ENCODE measurements at places on chromosomes 3 and 15.
A peak's percentile ranks its signal among the peaks of the same experiment; 100 is the strongest.

DNA sequence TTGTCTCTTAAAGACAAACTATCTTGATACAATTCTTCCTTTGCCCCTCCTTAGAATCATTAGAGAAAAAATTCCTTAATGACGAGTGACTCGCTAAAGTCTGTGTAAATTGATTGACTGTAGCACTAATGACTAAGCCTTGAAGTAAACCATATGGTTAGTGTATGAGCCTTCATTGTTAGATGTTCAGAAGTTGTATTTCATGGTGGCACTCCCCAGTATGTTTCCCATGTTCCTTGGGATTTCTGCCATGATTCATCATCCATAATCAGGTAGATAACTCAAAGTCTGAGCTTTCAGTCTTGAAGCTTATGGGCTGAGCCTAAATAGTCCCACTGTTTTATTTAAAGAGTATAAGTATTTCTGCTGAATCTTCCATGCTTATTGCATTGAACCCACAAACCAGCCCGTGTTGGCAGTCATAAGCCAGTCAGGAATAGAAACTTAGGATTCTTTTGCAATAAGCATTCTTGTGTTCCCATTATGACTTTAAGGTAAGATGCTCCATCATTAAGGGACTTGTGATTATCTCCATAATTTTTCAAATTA lies 371.2 kb upstream of the RARB start:
- no peak for DNase-seq
- no peaks in the 10 kb centered on the region for H3K36me3 ChIP-seq
- no peaks in the 10 kb centered on the region for H3K27me3 ChIP-seq
- H3K4me1 ChIP-seq = no peaks in the 10 kb centered on the region
- no peak overlapping the region for H3K27ac ChIP-seq

GRCh38 chr3:27885641-27886040 lies 163.5 kb upstream of the EOMES start:
- H3K36me3 ChIP-seq = no peaks in the 10 kb centered on the region

- H3K4me1 ChIP-seq = no peaks in the 10 kb centered on the region
- no peak for DNase-seq
- H3K4me3 ChIP-seq = no peak overlapping the region
- H3K36me3 ChIP-seq = no peaks in the 10 kb centered on the region
- no peak overlapping the region for H3K27ac ChIP-seq
- H3K27me3 ChIP-seq = no peaks in the 10 kb centered on the region
Observed at GRCh38 chr3:151391720-151392119, 7.2 kb upstream of the P2RY12 start.

- H3K27me3 ChIP-seq = no peaks in the 10 kb centered on the region
- no peaks in the 10 kb centered on the region for H3K36me3 ChIP-seq
- H3K27ac ChIP-seq = no peak overlapping the region
- no peak overlapping the region for H3K4me3 ChIP-seq
Observed at GRCh38 chr3:13042127-13042701, 31.0 kb downstream of the IQSEC1 start.

GRCh38 chr3:127131424-127132170 lies 61.3 kb upstream of the PRR23E start:
- H3K27me3 ChIP-seq = peaks cover 17% of the 10 kb centered on the region
- H3K27ac ChIP-seq = no peak overlapping the region
- no peaks in the 10 kb centered on the region for H3K4me1 ChIP-seq

DNA sequence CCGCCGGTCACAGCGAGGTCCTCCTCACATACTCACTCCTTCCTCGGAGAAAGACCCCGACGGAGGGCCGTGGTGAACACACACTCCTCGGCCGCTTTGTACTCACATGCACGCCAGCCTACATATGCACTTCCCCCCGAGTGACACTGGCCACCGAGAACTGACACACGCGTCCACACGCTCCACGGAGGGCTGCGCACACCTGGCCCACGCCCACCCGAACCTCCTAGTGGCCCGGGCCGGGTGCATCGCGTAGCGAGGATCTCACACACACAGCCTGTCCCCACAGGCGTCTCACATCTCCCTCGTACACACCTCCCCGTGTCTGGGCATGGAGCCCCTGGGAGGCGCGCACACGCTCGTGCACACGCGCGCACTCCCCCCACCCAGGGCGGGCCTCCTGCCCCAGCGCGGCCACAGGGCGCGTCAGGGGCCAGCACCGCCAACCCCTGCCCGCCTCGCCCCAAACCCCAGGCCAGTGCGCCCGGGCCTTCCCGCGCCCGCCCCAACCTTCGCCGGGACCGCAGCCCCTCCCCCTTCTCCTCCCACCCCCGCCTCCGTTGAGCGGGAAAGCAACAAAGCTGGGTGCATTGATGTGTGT lies 411 bp upstream of the C3orf70 start:
- H3K27me3 ChIP-seq = peaks cover 37% of the 10 kb centered on the region
- no peak overlapping the region for H3K4me3 ChIP-seq
- DNase-seq = no peak
- no peaks in the 10 kb centered on the region for H3K4me1 ChIP-seq
- no peak overlapping the region for H3K27ac ChIP-seq
- no peaks in the 10 kb centered on the region for H3K36me3 ChIP-seq

GRCh38 chr3:29922992-29923746 lies 642.3 kb downstream of the RBMS3 start:
- peaks cover 11% of the 10 kb centered on the region for H3K4me1 ChIP-seq
- H3K27ac ChIP-seq = no peak overlapping the region
- H3K36me3 ChIP-seq = no peaks in the 10 kb centered on the region

DNA sequence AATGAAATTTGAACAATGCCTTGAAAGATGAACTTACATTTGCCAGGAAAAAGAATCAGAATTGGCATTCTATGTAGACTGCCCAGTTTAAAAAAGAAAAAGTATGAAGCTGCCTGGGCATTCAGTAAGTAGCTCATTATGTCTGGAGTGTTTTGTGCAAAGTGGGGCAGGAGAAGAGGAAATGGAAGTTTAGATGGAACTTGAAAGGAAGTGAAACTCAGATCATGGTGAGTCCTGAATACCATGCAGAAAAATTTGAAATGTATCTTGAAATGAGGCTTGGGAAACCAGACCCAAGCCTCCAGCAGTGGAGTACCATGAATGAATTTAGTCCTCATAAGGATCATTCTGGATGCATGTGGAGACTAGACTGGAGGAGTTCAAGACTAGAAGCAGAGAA lies 4.8 kb upstream of the MORC1 start:
- DNase-seq = no peak
- H3K36me3 ChIP-seq = no peaks in the 10 kb centered on the region
- H3K4me1 ChIP-seq = peaks cover 7% of the 10 kb centered on the region
- no peaks in the 10 kb centered on the region for H3K27me3 ChIP-seq
- H3K4me3 ChIP-seq = no peak overlapping the region

GRCh38 chr3:53190659-53191058 lies 29.6 kb downstream of the PRKCD start:
- H3K4me1 ChIP-seq = peaks cover 5% of the 10 kb centered on the region
- no peak for DNase-seq
- H3K4me3 ChIP-seq = no peak overlapping the region
- no peak overlapping the region for H3K27ac ChIP-seq
- H3K27me3 ChIP-seq = no peaks in the 10 kb centered on the region

GRCh38 chr15:91965501-91966193 lies 112.1 kb downstream of the SLCO3A1 start:
- no peaks in the 10 kb centered on the region for H3K27me3 ChIP-seq
- no peaks in the 10 kb centered on the region for H3K36me3 ChIP-seq
- H3K4me1 ChIP-seq = peaks cover 21% of the 10 kb centered on the region
- DNase-seq = peak; percentile 27

DNA sequence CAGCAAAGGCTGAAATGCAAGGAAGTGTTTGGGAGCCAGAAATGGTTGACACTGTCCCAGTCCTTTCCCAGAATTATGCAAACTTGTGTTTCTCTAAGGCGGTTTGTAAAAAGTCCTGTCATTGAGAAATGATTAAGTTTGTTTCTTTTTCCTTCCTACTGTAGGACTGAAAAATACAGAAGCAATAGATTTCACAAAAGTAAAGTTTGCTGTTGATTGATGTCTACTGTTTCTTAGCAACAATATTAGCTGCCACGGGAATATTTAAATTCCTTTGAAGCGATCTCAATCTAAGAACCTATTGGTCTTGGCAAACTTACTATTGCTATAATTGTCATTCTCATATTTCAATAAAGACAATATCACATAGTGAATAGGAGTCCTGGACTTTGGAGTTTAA lies 100.7 kb upstream of the IL12A start:
- no peaks in the 10 kb centered on the region for H3K4me1 ChIP-seq
- no peaks in the 10 kb centered on the region for H3K36me3 ChIP-seq
- H3K27me3 ChIP-seq = no peaks in the 10 kb centered on the region
- H3K4me3 ChIP-seq = no peak overlapping the region
- no peak overlapping the region for H3K27ac ChIP-seq

DNA sequence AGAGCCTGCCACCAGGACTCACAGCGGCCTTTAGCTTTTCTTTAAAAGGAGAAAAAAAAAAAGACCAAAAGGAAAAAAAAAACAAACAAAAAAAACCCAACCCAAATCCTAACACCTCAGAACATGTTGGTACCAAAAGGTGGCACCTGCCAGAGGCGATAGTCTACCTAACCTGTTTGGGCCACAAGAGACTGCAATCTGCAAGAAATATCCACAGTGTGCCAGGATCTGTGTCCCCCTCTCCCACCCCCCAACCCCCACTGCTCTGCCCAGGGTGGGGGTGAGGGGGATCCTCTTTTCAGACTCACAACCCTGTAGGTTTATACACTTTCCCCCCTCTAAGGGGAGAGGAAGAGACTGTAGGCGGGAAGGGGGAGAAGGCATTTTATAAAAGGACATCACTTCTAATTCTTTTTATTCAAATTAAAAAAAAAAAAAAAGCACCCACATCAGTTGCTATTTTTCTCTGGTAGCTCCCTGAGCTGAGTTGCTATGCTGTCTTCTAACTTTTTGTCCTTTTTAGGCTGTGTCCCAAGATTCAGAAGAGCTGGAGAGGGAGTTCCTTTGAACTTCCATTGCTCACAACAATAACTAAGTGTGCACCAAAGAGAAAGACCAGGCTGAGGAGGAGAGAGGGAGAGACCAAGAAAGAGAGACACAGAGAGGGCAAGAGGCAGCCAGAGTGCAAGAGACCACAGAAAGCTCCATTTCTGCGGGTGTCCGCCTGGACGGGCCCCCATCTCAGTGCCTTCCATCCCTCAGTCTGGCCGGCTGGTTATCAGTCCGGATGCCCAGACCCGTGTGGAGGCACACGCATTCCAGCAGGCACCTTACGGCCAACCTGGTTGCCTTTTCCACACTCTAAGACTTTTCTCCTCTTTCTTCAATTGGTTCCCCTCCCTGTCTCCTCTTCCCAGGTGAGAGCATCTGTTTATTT lies 48.9 kb downstream of the TLE3 start:
- H3K4me3 ChIP-seq = no peak overlapping the region
- no peak for DNase-seq
- no peaks in the 10 kb centered on the region for H3K27me3 ChIP-seq
- no peak overlapping the region for H3K27ac ChIP-seq
- H3K36me3 ChIP-seq = peaks cover 26% of the 10 kb centered on the region
- no peaks in the 10 kb centered on the region for H3K4me1 ChIP-seq

DNA sequence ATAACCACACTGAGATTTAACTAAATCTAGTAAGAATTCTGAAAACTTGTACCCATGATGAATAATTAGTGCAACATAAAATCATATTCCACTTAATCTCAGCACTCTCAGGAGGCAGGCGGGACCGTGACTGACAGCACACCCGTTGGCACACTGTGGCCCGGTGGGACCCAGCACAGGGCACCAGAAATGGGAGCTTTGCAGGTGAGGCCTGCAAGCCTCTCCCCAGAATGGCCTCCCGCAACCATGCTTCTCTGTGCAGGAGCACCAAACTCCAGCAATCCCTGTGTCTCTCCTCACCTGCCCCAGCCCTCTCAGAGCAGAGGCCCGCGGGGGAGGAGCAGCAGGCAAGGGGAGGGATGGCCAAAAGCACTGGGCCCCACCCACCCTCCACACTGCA lies 31.5 kb upstream of the OCA2 start:
- H3K27me3 ChIP-seq = no peaks in the 10 kb centered on the region
- H3K27ac ChIP-seq = no peak overlapping the region
- H3K36me3 ChIP-seq = no peaks in the 10 kb centered on the region
- no peak overlapping the region for H3K4me3 ChIP-seq
- H3K4me1 ChIP-seq = no peaks in the 10 kb centered on the region
- no peak for DNase-seq

- peak overlapping the region; percentile 93 for H3K27ac ChIP-seq
- peaks cover 26% of the 10 kb centered on the region for H3K4me1 ChIP-seq
- H3K36me3 ChIP-seq = no peaks in the 10 kb centered on the region
- H3K4me3 ChIP-seq = peak overlapping the region; percentile 71
- DNase-seq = peak; percentile 36
Observed at GRCh38 chr15:99014803-99015697, 7.5 kb upstream of the PGPEP1L start.

DNA sequence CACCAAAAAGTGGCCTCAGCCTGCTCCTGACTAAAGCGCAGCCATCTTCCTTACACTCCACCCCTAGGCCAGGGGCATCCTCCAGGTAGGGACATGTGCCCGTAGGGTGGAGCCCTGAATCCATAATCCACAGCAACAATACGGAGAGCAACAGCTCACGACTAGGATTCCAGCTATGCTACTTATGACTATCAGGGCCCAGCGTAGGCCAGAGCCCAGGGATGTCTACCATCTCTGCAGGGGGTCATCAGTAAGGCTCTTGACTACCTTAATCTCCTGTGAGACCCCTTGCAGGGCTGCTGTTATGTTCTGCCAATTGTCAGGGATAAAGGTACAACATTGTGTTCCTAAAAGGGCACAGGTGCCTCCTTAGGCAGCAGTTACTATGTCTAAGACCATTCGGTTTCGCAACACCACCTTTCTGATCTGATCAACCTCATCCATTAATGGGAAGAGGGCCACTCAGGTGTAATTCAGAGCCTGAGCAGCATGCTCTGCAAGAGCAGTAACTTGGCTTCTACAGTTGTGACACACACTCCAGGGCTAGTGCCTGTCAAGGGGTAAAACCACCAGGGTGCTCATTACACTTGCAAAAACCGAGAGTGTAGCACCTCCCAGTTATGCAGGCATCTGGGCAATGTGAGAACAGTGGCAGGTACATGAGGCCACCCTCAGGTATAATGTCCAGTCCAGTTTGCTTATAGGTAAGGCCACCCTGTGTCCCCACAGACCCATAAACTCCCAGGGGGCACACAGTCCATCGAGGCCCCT lies 11.0 kb downstream of the CCRL2 start:
- DNase-seq = no peak
- no peaks in the 10 kb centered on the region for H3K27me3 ChIP-seq
- no peaks in the 10 kb centered on the region for H3K4me1 ChIP-seq
- H3K4me3 ChIP-seq = no peak overlapping the region

- H3K4me1 ChIP-seq = peaks cover 16% of the 10 kb centered on the region
- no peak overlapping the region for H3K4me3 ChIP-seq
- no peak overlapping the region for H3K27ac ChIP-seq
- no peaks in the 10 kb centered on the region for H3K27me3 ChIP-seq
- H3K36me3 ChIP-seq = no peaks in the 10 kb centered on the region
- no peak for DNase-seq
Observed at GRCh38 chr3:152385761-152386160, 117.0 kb downstream of the MBNL1 start.
